ENCODE measurements at places on chromosomes 6 and 20. TPM values are rescaled to one million over a fixed set of nuclear protein-coding genes. Genes with fewer than 3 reads are reported as not detected.

Gene PRDM13
- 0.11 TPM for total RNA-seq

Gene NRSN2
- total RNA-seq = 11.6 TPM

Gene GUCA1A
- total RNA-seq = not detected

Gene SLC9A8
- total RNA-seq = 8.6 TPM

Gene BCL2L1
- total RNA-seq = 265 TPM

Gene RAD21L1
- total RNA-seq = not detected

Gene WFDC12
- not detected for total RNA-seq

Gene PPP1R14C
- total RNA-seq = 1.1 TPM

Gene PRR3
- 30.5 TPM for total RNA-seq

Gene OARD1
- 37.7 TPM for total RNA-seq

Gene VWA7
- total RNA-seq = 1.9 TPM

Gene ARMH2
- not detected for total RNA-seq

Gene HLA-DRB1
- 10.8 TPM for total RNA-seq

Gene ALDH5A1
- total RNA-seq = 16.1 TPM

Gene LRP11
- total RNA-seq = 4.8 TPM

Gene ERGIC3
- 141 TPM for total RNA-seq

Gene EIF6
- 192 TPM for total RNA-seq

Gene C4B
- total RNA-seq = 2.5 TPM

Gene CFAP206
- total RNA-seq = not detected

Gene APCDD1L
- not detected for total RNA-seq

Gene CST5
- not detected for total RNA-seq

Gene UBE2V1
- total RNA-seq = 174 TPM

Gene TAAR5
- total RNA-seq = not detected

Gene ATP9A
- 1.3 TPM for total RNA-seq

Gene RSPH9
- total RNA-seq = not detected

Gene TOX2
- 0.34 TPM for total RNA-seq

Gene GPR63
- 1.9 TPM for total RNA-seq

Gene SDCBP2
- 3.4 TPM for total RNA-seq

Gene SLCO4A1
- total RNA-seq = 65.4 TPM

Gene EYA2
- not detected for total RNA-seq

Gene GCNT2
- 1.7 TPM for total RNA-seq

Gene POM121L2
- total RNA-seq = not detected

Gene TRIM10
- not detected for total RNA-seq

Gene BPIFB2
- total RNA-seq = not detected

Gene WASF1
- total RNA-seq = 3.5 TPM

Gene KHDRBS2
- total RNA-seq = not detected

Gene LY6G6C
- total RNA-seq = not detected

Gene TNF
- 162 TPM for total RNA-seq

All from activated CD8-positive, alpha-beta memory T cell treated with anti-CD3 and anti-CD28 coated beads for 36 hours (primary cell).